HT-29 (cell line): ENCODE measurements at places on chromosomes 5 and 9. TPM values are rescaled to one million over a fixed set of nuclear protein-coding genes. Genes with fewer than 3 reads are reported as not detected.

DNA sequence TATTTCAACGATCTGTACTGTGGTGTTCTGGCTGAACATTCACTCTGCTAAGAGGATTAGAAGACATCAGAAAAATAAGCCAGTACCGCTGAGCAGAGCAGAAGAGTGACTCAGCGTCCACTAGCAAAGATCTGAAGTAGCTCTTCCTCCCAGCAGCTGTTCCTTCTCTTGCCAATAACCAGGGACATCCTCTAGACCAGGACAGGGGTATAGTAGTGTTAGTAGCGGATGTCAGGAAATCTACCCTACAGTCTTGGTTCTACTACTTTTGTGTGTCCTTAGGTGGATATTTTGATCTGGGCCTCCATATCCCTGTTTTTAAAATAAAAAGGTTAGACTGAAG lies 103.6 kb downstream of the TSSK1B start:
- no peak for DNase-seq

ZNG1F gene
- 2.3 and 6.4 TPM in 2 replicates for total RNA-seq

CDC25C gene
- 13.4 and 13.6 TPM in 2 replicates for total RNA-seq

GRCh38 chr9:97312556-97312955 lies 5.1 kb downstream of the CCDC180 start:
- DNase-seq = no peak
